ENCODE measurements at places on chromosomes 5 and 9. TPM values are rescaled to one million over a fixed set of nuclear protein-coding genes. Genes with fewer than 3 reads are reported as not detected.

The RNF183 gene
- not detected for total RNA-seq

The IRX4 gene
- not detected for total RNA-seq

The PCDHGA6 gene
- total RNA-seq: 0.76 TPM

The PCDHGC5 gene
- not detected for total RNA-seq

The ELAVL2 gene
- total RNA-seq: not detected

The CDC37L1 gene
- 9.7 TPM for total RNA-seq

The CNTFR gene
- not detected for total RNA-seq

The MCC gene
- total RNA-seq: 49.5 TPM

The FER gene
- 20.5 TPM for total RNA-seq

The NMUR2 gene
- total RNA-seq: not detected

The UGCG gene
- 60.8 TPM for total RNA-seq

The TMEFF1 gene
- 3.8 TPM for total RNA-seq

The TLR4 gene
- 32.8 TPM for total RNA-seq

The CHSY3 gene
- 21.9 TPM for total RNA-seq

The CATSPER3 gene
- not detected for total RNA-seq

The SLC4A9 gene
- total RNA-seq: not detected

The TXNDC8 gene
- not detected for total RNA-seq

The HAND1 gene
- total RNA-seq: not detected

The NR6A1 gene
- total RNA-seq: under 0.01 TPM
